ENCODE measurements at places on chromosomes 13 and 19.

GRCh38 chr13:46961719-46962118 lies 64.9 kb upstream of the HTR2A start:
- no peak for DNase-seq

- no peak for DNase-seq
Measured at GRCh38 chr13:45341799-45342500, 967 bp upstream of the TPT1 start.

DNA sequence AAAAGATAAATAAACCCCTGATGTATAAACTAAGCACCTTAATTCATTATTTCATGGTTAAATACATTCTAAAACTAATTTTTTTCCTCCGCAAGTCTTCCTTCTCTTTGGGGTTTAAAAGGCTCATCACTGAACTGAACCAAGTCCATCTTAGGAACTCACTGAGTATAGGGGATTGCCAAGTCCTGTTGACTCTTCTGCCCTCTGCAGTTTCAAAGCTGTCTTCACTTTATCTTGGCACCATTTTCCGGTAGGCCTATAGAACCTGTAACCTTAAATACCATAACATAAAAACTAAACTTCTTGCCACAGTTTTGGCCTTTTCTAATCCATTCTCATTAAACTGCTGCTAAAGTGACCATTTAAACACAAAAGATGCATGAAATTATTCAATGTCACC lies 66.5 kb upstream of the USPL1 start:
- DNase-seq = no peak

DNA sequence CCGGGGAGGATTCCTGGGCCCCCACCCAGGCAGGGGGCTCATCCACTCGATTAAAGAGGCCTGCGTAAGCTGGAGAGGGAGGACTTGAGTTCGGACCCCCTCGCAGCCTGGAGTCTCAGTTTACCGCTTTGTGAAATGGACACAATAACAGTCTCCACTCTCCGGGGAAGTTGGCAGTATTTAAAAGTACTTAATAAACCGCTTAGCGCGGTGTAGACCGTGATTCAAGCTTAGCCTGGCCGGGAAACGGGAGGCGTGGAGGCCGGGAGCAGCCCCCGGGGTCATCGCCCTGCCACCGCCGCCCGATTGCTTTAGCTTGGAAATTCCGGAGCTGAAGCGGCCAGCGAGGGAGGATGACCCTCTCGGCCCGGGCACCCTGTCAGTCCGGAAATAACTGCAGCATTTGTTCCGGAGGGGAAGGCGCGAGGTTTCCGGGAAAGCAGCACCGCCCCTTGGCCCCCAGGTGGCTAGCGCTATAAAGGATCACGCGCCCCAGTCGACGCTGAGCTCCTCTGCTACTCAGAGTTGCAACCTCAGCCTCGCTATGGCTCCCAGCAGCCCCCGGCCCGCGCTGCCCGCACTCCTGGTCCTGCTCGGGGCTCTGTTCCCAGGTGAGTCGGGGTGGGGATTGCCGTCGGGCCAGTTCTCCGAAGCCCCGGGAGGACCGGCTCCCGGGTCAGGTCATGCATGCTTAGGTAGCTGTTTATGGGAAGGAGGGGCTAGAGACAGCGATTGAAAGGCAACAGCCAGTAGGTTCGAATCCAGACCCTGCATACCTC lies at the start of gene ICAM1:
ICAM1 (plus strand) TSS at position 505 of the 779 bp plus-strand sequence; CDS start at position 545, 40 bp downstream.
- DNase-seq = no peak

GRCh38 chr13:52374389-52374788 lies 31.6 kb downstream of the THSD1 start:
- no peak for DNase-seq

DNA sequence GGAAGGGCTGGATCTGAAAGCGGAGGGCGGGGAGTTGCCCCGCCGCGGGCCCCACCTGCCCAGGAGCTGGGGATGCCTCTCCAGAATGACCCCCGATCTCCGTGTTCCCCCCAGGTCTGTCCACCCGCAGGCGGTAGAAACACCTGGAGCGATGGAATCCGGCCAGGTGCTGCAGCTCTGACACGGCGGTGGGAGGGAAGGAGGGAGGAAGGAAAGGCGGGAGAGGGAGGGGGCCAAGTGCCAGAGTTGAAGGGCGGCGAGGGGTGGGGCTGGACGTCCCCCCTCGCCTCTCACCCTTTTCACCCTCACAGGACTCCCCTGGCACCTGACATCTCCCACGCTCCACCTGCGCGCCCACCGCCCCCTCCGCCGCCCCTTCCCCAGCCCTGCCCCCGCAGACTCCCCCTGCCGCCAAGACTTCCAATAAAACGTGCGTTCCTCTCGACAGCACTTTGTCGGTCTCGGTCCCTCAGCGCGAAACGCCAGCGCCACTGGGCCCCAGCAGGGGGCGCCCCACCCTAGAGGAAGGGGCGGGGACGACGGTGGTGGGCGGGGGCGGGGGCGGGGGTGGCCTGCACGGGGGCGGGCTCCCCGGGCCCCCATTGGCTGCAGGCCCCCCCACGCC lies 337 bp upstream of the FXYD7 start:
- DNase-seq = no peak

- DNase-seq = no peak
Measured at GRCh38 chr13:49549289-49549688, 36.1 kb downstream of the RCBTB1 start.

DNA sequence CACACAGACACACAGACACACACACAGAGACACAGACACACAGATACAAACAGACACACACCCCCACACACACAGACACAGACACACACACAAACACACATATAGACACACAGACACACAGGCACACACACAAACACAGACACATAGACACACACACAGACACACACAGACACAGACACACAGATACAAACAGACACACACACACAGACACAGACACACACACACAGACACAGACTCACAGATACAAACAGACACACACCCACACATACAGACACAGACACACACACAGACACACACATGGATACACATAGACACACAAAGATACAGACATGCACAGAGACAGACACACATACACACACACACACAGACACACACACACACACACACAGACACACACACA lies 174.5 kb downstream of the URI1 start:
- no peak for DNase-seq

DNA sequence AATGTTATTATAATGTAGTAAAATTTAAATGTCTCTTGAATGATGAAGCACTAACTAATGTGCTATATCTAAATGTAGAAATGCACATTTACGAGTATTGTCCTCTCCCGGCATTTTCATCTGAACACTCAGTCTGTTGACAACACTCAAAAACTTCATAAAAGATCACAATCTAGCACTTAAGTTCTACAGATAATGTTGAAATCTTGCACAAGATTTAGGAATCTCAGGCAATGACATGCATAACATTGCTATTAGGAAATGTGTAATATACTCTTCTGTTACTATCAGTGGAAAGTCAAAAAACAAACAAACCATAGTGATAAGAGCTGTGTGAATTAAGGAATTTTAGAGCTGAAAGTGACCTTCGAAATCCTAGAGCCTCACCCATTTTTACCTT lies 37.5 kb upstream of the XPO4 start:
- DNase-seq = no peak

GRCh38 chr19:18969931-18970659 lies 29.1 kb upstream of the HOMER3 start:
- no peak for DNase-seq

- DNase-seq = no peak
Measured at GRCh38 chr13:45368571-45368970, 27.6 kb upstream of the TPT1 start.

DNA sequence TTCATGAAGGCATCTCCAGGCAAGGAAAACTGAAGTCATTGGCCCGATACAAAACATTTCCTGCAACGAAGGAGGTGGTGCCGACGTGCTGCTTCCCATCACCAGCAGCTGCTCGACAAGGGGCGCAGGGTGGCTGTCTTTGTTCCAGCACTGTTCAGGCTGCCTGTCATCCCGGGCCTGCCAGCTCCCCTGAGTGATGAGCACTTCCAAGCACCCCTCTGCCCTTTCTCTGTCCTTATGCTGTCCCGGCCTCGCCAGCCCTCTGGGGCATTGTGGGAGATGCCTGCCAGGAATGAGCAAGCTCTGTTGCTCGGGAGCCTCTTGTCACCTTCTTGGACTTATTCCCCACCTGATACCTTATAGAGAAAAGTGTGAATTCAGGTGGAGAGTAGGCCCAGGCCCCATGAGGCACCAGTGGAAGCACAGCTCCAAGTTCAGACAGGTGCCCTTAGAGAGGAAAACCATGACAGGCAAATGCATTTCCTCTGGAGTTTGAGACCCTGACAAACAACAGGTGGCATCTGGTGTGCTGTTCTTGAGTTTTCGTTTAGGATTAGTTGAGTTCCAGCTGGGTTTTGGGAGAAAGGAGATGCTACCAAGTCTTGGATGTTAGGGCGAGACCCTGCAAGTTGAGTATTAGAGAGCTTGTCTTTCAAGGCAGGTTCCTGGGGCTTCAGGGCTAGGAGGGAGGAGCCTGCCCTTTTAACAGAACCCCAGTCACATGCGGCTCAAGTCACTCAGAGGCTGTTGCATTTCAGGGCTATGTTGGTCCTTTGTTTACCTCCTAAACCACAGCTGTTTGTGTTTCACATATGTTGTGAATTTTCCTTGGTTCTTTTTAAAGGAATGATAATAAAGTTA lies 21.4 kb downstream of the BBC3 start:
- no peak for DNase-seq

DNA sequence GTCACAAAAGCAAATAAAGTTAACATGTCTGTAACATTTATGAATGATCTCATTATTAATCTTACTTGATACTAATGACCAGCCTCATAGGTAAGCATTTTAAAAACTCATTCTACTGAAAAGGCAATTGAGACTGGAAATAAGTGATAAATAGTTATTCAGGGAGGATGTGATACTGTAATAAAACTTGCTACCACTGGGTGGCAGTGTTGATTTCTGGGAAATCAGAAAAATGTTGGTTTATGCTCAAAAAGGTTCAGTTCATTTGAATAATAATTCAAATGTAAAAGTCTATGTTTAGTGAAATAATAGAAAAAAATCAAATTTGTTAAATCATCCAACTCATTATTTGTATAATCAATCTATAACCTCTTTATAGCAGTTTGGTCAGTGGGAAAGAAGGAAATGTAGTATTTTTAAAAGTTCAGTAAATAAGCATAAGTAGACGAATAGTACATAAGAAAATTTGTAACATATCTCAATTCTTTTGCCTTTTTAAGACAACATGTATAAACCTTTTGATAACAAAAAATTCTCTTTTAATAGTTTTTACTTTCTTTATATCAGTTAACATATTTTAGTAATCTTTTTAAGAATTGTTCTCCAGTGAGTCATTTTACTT lies 9.6 kb downstream of the ABHD13 start:
- no peak for DNase-seq

DNA sequence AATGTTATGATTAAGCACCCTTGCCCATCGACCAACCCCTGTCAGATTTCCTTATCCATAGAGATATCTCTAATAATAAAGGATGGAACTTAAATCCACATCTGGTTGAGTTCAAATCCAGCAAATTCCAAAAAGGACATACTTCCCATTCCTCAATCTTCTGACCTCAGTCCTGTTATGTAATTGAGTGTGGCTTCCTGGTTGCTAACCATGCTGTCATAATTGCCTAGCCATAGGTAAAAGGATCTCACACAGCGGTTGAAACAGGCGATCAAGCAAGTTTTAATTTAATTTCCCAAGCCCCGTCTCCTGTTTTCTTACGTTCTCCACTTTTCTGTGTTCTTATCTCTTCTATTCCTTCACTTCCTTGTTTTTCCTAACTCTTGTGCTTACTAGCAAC lies 550.3 kb downstream of the GPC6 start:
- no peak for DNase-seq

DNA sequence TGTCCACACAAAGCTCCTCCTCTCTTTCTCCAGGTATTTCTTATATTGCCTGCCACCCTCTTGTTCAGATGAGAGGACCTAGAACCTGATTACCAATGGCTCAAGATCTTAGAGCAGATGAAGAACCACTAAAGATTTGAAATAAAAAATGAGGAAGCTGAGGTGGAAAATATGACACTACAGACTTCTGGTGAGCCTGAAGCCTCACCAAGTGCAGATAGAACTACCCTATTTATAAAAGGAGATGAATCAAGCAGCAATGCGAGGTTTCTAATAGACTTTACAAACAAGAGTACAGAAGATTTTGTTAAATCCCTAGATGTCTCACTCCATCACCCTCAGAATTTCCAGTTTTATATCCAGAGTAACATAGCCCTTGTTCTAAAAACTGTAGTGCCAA lies 345.8 kb downstream of the TBC1D4 start:
- no peak for DNase-seq

GRCh38 chr19:40144947-40145748 lies 46.1 kb upstream of the MAP3K10 start:
- no peak for DNase-seq

GRCh38 chr19:33868788-33869412 lies 72.2 kb downstream of the KCTD15 start:
- DNase-seq = no peak

DNA sequence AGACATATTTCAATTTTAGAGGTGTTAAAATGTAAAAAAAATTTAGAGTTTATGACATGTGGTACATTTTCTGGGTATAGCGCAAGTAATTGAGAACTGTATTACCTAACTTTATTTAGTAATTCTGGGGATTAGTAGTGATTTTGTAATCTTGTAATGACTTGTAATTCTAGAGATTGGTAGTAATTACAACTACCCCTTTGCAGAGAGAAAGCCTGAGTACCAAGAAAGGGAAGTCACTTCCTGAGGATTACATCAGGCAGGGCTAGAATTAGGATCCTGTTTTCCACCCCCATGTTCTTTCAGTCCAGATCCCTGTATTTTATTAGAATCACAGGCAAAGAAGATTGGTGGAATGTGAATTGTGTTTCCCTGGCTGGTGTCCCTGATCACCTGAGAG lies 274.9 kb downstream of the KCNRG start:
- DNase-seq = no peak

GRCh38 chr19:18611327-18612050 lies 1.2 kb upstream of the TMEM59L start:
- no peak for DNase-seq

DNA sequence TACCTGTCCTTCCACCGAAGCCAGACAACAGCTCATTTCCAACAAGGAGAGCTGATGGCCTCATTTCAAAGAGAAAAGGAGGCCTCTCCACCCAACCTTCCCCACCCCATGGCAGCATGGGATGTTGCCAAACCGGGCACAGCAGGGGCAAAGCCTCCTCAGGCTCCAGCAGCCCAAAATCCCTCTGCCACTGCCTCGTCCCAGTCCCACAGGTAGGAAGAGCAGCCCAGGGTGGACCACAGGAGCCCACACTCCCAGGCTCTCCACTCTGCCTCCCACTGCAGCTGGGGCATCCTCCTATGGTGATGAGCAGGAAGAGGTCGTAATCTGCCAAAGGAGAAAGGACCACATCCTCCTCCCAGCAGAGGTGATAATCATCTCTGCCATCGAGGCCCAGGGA lies 50.9 kb downstream of the PEPD start:
- DNase-seq = no peak

Measured in NCI-H1417 treated with DMSO at 0.1 percent for 48 hours (cell line).